ENCODE measurements at places on chromosomes 4 and X. TPM values are rescaled to one million over a fixed set of nuclear protein-coding genes. Genes with fewer than 3 reads are reported as not detected.

The ZCCHC12 gene
- 0.05 TPM for total RNA-seq

The BCOR gene
- 35.5 TPM for total RNA-seq

The DBET gene
- not detected for total RNA-seq

The POF1B gene
- total RNA-seq: not detected

The IGSF1 gene
- total RNA-seq: 0.89 TPM

The SNCA gene
- 8.3 TPM for total RNA-seq

The SSR4 gene
- 477 TPM for total RNA-seq

The TRPC3 gene
- 2.9 TPM for total RNA-seq

The SHROOM4 gene
- 1.8 TPM for total RNA-seq

The PRDM8 gene
- total RNA-seq: 10.6 TPM

DNA sequence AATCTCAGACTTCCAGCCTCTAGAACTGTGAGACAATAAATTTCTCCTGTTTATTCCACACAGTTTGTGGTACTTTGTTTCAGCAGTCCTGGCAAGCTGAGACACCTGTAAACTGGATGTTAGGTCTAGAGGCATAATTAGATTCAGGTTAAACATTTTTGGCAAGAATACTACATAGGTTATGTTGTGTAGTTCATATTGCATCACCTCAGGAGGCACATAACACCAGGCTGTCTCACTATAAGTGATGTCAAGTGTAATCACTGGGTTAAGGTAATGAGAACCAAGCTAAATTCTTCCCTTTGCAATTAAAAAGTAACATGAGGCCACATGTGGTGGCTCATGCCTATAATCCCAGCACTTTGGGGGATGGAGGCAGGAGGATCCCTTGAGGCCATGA, 214.2 kb downstream of the ZNF674 start:
- no peak for DNase-seq

DNA sequence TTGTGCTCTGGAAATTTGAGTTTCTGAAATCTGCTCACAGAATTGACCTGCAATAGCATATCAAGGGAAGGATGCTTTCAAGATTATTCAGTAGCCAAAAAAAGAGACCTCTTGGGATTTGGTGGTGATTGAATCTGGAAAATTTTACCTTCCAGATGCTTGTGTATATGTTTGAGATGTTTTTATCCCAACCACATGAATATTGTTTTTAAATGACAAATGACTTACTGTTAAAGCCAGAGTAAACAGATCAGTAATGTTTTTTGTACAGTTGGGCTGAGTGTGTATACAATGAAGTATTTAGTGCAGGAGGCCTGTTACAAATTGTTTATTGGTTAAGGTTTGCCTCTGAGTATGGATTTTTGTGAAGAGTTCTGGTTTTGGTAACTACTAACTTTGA, 126.5 kb downstream of the CBR4 start:
- peak; percentile 25 for DNase-seq

DNA sequence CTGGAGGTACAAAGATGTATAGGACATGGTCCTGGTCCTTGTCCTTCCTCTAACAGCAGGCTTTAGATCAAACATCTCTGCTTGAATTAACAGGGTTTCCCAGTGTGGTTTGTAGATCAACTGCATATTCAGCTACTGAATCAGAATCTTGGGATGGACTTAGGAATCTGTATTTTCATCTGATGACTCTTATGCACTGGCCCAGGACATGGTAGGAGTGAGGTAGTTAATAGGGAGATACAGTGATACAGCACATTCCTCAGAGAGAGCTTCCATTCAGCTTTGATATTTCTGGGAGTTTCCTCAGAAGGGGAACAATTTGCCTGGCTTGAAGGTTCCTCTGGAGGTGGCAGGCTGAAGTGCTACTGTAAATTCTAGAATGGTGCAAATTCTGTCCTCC, 203.1 kb downstream of the LARP7 start:
- no peak for DNase-seq

DNA sequence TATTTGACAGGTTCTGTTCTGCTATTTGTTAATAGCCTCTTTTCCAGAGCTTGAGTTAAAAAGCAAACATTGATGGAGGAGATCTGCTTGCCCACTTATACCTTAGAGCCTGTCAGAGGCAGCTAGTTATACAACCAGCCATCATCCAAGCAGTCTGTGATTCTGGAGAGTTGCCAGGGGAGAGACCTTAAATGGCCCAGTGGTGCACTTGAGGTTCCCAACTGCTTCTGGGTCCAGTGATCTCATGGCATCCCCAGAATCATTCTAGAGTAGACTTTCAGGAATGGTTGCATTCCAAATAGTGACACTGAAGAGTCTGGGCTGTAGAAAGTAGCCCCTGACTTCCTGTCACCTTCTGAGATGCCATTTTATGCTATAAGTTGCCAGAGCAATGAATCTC, 160.7 kb downstream of the FHIP1A start:
- no peak for DNase-seq

DNA sequence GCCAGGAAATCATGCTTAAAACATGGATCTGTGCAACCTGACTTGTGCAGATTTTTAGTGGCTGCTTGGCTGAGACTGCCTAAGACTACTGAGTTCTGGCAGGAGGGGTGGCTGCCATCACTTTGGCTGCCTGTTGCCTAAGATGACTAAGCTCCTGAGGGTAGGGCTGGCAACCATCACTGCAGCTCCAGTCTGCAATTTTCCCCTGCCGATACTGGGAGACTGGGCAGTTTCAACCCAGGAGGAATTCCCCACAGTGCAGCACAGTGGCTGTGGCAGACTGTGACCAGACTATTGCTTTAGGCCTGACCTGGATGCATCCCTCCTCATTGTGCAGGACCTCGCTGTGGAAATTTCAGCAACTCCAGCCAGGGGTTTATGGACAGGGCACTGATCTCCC, 544.9 kb downstream of the ANKRD50 start:
- DNase-seq: peak; percentile 50

GRCh38 chr4:99848591-99849001, 32.0 kb downstream of the DAPP1 start:
- DNase-seq: no peak

DNA sequence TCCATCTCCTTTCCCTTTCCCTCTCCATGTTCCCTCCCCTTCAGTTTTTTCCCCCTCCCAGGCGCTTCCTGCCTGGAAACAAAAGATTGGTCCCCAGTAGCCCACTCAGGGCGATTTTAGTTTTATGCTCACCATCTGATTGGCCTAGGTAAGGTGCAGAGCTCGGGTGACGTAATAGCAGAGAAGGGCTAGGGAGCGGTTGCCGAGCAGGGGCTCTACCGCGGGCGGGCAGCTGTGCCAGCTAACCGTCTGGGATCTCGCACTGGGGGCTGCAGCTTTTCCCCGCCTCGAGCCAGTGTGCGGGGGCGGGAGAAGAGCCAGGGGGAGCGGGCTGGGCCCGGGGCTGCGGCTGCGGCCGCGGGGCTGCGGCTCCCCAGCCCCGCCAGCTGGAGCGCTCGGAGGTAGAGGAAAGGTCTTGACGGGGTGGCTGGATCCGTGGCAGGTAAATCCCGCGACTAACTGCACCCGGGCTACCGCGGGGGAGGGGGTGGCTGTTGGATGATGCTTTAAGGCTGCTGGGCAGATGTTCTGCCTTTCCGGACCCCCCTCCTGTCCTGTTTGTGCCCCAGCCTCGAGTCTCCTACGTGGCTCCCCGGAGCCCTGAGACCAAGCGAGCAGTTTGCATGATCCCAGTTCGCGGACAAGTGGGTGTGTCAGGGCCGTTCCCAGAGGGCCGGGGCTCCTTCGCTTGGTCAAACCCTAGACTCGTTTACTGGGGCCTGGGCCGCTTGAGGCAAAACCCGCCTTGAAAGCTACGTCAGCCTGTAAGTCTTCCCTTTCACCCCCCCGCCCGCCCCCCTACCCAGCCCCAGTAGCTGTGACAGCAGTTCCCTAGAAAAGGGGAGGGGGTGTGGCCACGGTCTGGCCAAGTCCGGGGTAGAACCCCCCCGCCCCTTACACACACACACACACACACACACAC, at the start of gene PAK3:
Gene PAK3, plus strand, starts transcription at position 218 of the 922 bp plus-strand sequence. CDS start 26,913 bp downstream, outside the sequence.
- DNase-seq: peak; percentile 69

- DNase-seq: peak; percentile 65
Measured at GRCh38 chrX:134803551-134804183, 145.4 kb upstream of the PLAC1 start.

- peak; percentile 50 for DNase-seq
Measured at GRCh38 chrX:3371163-3371562, 24.7 kb upstream of the MXRA5 start.

DNA sequence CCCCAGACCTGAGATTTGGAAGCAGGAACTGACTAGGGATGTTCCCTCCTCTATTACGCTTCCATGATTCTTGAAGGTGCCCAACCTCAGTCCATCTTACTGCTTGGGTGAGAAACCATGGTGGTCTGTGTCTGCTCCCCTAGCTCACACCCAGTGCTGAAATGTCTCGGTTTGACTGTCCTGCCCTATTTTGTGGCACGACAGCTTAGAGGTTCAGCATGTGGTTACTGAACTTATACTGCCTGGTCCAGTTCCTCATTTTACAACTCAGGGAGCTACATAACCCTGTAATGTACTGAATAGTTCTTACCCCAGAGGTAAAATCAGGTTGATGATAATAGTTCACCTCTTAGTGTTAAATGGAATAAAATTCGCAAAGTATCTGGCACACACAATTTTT, 203.1 kb downstream of the RBM46 start:
- DNase-seq: no peak

DNA sequence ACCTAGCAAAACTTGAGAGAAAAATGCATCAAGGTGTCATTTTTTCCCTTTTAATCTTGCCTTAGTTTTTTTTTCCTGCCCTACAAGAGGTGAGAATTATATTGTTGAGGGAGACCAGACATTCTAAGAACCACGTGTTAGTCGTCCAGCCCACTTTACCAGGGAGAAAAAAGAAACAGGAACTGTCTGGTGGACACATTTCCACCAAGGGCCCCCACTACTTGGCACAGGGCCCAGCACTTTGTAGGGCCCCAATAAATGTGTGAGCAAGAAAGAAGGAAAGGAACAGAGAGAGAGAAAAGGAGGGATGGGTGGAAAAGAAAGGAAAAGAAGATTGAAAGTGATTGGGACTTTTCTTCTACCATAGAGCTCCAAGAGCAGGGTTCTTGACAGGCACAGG, 3.9 kb upstream of the EGFL6 start:
- no peak for DNase-seq

- DNase-seq: peak; percentile 42
Measured at GRCh38 chr4:11741190-11741652, 312.5 kb upstream of the HS3ST1 start.

DNA sequence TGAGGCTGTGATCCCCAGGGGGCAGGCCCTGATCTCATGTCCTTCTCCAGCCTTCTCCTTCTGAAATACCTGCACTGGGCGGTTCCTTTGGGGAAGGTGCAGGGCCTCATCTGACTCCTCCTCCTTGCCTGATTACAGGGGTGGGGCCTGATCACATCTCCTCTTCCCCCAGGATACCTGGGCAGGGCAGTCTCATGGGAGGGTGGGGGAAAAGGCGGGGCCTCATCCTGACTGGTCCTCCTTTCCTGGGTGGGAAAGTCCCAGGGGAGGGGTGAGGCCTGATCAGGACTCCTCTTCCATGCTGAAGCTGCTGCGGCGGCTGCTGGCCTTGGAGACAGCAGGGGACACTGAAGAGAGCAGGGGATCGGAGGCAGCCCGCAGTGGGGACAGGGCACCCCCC, 13.3 kb downstream of the TFE3 start:
- peak; percentile 15 for DNase-seq

DNA sequence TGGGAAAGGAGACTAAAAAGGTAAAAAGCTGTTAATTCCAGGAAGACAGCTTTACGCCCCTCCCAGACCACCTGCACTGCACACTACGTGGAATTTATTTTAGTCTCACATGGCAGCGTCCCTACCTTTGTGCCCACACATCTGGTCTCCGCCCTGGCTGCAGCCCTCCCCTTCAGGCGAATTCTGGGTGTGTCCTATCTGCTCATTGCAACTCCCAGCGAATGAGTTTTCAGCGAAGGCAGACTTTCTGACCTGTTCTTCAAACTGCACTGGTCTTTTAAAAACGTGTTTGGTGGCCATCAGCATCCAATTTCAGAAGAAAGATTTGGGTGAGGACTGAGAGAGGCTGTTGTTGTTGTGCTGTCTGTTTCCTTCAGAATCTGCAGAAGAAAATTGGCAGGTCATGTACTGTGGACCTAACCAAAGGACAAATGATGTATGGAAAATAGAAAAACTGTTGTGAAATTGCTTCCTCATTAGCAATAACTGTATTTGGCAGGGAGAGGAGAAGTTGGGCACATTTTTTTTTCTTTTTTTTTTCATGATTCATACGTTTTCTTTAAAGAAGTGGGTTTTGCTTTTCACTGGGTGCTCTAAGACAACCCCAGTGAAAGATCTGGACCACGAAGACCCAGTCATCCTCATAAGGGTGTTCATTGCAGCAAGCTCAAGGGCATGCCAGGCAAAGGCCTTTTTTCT, 4.2 kb downstream of the TLR8 start:
- DNase-seq: no peak

DNA sequence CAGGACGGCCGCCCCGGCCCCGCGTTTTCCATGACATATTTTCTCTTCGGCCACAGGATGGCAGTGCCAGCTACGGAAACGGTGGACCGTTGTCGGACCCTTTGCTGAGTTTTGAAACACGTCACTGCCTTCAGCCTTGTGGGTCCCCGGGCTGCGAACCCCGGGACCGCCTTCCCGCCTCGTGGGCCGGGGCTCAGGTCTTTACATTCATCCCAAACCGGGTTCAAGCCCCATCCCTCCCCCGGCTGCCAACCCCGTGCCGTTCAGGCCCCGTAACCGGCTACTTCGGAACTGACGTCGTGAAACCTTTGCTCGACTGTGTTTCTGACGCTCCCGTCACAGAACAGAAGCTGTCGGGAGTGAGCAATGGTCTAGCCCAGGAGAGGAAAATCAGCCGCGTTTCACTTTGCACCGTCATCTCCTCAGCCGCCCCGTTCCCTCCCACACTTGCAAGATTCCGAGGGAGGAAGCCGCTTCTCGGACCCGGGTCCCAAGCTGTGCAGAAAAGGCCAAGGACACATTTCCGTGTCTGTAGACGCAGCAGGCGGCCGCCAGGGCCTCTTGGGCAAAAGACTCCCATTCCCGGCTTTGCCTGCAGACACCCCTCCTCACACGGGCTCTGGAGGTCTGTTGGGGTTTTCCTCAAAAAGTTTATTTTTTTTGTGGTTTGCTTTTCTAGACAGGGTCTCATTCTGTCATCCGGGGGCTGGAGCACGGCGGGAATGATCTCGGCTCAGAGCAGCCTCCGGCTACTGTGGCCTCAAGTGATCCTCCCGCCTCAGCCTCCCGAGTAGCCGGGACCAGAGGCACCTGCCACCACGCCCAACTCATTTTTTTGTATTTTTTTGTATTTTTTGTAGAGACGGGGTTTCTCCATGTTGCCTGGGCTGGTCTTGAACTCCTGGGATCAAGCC, 41.4 kb upstream of the PPP2R3B start:
- no peak for DNase-seq

GRCh38 chr4:98626350-98626749, 32.1 kb downstream of the TSPAN5 start:
- DNase-seq: peak; percentile 92

DNA sequence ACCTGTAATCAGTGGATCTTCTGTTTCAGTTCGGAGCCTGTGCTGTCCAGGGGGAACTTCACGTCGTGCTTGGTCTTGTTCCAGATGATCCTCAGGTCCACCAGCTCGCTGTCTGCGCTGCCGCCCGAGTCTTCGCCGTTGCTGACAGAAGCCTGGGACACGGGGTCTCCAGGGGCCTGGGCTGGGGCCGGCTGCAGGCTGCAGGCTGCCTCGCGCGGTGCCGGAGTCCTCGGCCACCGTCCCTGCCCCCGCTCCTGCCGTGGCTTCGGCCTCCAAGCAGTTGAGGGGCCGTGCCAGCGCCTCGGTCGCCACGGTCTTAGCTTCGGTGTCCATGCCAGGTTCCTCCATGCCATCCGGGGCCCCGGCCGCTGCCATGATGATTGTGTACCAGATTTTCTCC, 37.3 kb upstream of the CCNI start:
- DNase-seq: no peak
